ENCODE measurements at places on chromosomes 5 and 9. TPM values are rescaled to one million over a fixed set of nuclear protein-coding genes. Genes with fewer than 3 reads are reported as not detected.
A peak's percentile ranks its signal among the peaks of the same experiment; 100 is the strongest.

The CYLC2 gene
- not detected for total RNA-seq

The GGTA1 gene
- total RNA-seq = not detected

The COL15A1 gene
- 0.50 TPM for total RNA-seq

The EFNA5 gene
- 7.5 TPM for total RNA-seq

The STK32A gene
- 2.0 TPM for total RNA-seq

The PCDHB9 gene
- total RNA-seq = 0.78 TPM

The PRR16 gene
- total RNA-seq = 0.62 TPM

The PLEKHG4B gene
- total RNA-seq = 54.8 TPM

The CTNND2 gene
- total RNA-seq = 7.0 TPM

DNA sequence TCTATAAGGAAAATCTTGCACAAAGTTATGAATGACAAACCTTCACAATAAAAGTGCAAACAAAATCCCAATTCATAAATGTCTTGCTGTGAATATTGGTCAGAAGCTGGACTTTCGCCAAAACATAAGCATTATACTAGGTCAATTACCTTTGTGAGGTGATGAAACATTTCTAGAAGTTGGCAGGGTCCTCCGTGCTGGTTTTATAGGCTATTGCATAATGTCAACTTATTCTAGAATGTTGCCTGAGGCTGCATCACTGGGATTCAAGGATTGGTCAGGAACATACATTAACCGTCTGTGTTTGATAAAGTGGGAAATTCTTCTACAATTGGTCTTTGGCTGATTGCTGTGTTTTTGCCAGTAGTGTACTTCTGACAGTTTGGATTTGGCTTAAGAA, 49.8 kb upstream of the PALM2AKAP2 start:
- DNase-seq = no peak

- no peak for DNase-seq
Measured at GRCh38 chr9:7117676-7118561, 360.1 kb downstream of the KDM4C start.

DNA sequence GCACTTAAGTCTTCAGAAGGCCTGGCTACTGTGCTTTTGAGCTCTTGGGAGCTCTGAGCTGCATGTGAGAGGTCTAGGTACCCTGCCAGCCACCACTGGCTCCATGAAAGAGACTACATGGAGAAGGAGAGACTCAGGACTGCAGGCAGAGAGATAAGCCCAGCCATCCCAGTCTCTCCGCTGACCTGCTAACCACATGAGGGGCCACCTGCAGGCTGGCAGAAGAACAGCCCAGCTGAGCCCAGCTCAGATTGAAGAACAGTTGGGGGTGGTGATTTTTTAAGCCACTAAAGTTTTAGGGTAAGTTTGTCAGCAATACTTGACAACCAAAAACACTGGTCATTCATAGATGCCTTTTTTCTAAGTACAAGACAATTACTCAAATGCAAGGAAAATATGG, 205.0 kb upstream of the PRDM9 start:
- DNase-seq = peak; percentile 6

DNA sequence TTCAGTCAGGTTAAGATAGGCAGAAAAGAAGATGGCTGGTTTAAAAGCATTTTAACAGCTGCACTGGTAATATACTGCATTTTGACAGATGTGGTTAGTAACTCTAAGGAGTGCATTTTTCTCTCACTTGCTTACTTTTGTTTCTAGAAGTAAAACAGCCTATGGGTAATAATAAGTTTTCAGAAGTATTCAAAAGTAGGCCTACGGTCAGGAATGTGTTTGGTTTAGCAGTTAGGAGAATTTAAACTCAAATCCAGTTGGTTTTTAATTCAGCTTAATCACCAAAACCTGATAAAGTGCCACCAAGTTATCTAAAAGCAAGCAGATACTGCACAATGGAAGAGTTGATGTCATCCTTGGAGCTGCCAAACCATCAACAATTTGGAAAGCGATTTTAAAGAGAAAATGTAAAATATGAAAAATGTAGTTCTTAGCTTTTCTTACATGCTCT, 160.3 kb downstream of the ARSB start:
- DNase-seq = no peak

GRCh38 chr9:130948266-130948665, 9.2 kb upstream of the FIBCD1 start:
- no peak for DNase-seq

DNA sequence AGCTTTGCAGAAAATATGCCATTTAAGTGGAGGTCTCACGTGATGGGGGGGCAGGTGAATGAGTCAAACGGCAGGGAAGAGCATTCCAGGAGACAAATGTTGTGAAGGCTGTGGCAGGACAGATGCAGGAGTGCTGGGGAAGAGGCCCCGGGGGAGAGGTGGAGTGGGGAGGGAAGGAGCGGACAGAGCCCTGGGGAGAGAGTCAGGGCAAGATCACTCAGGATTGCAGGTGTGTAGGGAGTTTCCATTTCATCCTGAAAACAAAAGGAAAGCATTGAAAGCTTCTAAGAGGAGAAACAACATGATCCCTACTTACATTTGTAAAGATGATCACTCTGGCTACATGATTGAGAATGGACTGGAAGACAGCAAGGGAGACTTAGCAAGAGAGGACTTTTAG, 323.3 kb downstream of the ASTN2 start:
- DNase-seq = peak; percentile 46

GRCh38 chr5:176575488-176576422, 26.6 kb downstream of the CDHR2 start:
- DNase-seq = no peak

DNA sequence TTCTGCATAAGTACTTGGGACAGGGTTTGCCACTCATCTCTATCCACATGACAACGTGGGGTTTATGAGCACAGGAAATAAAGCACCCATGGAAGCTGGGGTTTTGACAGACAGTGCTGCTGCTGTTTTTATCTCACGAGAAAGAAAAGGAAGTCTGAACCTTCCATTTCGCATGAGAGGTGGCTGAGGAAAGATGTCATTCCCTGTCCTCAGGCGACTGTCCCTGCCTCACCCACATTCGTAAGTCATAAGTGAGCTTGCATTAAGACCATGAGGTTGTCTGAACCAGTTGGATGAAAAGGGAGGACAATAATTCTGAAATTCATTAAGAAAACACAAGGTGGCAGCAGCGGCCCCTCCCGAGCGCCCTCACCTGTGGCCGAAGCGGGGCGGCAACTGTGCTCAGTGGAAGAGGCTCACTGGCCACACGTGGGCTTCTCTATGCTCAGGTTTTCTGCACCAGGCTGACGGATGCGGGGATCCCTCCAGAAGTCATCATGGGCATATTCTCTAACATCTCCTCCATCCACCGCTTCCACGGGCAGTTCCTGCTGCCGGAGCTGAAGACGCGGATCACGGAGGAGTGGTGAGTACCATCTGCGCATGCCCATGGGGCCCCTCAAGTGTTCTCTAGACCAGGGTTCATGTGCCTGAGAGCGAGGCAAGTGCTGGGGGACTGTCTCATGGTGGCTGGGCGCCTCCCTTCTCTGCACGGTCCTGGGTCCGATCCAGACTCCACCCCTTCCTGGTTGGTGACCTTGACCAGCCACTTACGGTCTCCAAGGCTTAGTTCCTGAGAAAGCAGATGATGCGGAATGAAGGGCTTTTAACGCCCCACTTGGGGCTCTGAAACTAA, 54.7 kb upstream of the SUSD3 start:
- DNase-seq = peak; percentile 87

- DNase-seq = no peak
Measured at GRCh38 chr5:139378941-139379361, 4.1 kb downstream of the SLC23A1 start.

DNA sequence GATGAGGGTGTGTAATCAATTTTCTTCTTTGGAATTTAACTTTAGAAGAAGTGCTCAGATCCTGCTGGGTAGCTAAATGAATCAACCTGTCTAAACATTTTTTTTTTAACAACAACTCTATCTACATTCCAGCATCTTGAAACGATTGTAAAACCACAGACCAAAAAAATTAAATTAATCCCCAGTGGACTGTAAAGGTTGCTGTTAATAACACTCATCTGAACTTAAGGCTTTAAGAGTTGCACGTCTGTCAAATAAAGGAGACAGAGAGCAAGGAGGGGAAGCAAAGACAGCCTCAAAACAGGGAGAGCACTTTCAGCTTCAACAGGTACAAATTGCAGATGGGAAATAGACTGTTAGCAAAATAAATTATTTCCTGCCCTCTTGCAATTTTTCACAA, 548.5 kb downstream of the DTWD2 start:
- DNase-seq = no peak

DNA sequence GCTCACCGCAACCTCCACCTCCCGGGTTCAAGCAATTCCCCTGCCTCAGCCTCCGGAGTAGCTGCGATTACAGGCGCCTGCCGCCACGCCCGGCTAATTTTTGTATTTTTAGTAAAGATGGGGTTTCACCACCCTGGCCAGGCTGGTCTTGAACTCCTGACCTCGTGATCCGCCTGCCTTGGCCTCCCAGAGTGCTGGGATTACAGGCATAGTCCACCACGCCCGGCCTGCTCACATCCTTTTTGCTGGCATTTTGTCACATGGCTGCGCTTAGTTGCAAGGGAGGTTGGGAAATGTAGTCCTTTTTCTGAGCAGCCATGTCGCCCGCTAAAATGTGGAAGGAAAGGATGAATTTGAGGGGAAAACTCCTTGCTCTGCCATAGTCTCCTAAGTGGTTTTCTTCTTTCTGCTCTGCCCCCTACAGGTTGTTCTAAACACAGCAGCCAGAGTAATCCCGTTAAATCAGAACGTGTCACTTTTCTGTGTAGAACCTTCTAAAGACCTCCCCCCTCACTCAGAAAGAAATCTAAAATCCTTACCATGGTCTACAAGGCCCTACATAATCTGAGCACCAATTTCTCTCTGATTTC, 57.8 kb upstream of the HSPA9 start:
- peak; percentile 98 for DNase-seq

- no peak for DNase-seq
Measured at GRCh38 chr5:139049780-139050179, 148.4 kb downstream of the SIL1 start.

DNA sequence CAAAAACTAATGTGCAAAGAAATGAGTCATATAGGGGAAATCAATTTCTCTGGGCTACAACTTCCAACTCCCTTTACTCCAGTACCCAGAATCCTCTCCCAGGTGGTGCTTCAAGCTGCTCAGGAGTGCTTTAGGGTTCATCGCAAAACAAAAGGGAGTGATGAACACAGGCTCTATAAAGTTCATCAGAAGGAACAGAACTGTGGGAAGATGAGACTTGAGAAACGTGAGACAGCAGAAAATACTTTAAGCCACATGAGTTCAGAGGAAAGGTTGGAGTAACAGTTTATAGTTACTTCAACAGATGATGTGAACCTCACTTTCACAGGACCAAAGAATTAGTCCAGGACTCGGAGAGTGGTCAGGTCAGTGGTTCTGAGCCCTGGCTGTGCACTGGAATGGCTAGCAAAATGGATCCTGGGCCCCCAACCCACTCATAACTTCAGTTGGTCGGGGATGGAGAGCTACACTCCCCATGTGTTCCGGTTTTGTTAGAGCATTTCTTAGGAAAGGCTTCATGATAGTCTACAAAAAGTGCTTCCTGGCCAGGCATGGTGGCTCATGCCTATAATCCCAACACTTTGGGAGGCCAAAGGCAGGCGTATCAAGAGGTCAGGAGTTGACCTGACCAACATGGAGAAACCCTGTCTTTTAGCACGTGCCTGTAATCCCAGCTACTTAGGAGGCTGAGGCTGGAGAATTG, 4.3 kb downstream of the RPL12 start:
- DNase-seq = no peak

- peak; percentile 14 for DNase-seq
Measured at GRCh38 chr5:135711911-135712310, 122.6 kb upstream of the SLC25A48 start.

- DNase-seq = no peak
Measured at GRCh38 chr5:173496883-173497255, 119.6 kb downstream of the BOD1 start.

DNA sequence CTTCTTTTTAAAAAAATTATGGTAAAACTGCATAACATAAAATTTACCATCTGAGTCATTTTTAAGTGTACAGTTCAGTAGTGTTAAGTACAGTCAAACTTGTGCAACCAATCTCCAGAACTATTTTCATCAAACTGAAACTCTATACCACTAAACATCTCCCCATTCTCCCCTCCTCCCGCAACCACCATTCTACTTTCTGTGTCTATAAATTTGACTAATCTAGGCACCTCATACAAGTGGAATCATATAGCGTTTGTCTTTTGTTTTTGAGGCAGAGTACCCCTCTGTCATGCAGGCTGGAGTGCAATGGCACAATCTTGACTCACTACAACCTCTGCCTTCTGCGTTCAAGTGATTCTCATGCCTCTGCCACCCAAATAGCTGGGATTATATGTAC, 24.0 kb upstream of the EBF1 start:
- no peak for DNase-seq

- no peak for DNase-seq
Measured at GRCh38 chr5:69130241-69130640, 36.4 kb downstream of the SLC30A5 start.

DNA sequence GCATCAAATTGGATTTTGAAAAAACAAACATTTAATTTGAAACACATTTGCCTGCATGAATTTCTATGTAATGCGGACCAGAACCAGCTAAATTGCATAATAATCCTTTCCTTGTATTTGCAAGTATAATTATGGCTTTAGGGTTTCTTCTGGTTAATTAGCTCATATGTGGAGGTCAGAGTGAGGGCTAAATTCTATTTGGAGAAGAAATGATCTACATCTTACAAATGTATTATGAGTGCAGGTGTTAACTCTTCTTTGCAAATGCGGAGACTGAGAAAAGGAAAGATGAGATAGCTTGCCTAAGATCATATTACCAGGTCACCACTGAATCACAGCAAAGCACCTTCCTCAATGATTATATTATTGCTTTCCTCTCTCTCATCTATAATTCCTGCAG, 194.7 kb downstream of the CDH9 start:
- DNase-seq = no peak

- no peak for DNase-seq
Measured at GRCh38 chr9:88998503-88998902, 7.2 kb downstream of the S1PR3 start.

DNA sequence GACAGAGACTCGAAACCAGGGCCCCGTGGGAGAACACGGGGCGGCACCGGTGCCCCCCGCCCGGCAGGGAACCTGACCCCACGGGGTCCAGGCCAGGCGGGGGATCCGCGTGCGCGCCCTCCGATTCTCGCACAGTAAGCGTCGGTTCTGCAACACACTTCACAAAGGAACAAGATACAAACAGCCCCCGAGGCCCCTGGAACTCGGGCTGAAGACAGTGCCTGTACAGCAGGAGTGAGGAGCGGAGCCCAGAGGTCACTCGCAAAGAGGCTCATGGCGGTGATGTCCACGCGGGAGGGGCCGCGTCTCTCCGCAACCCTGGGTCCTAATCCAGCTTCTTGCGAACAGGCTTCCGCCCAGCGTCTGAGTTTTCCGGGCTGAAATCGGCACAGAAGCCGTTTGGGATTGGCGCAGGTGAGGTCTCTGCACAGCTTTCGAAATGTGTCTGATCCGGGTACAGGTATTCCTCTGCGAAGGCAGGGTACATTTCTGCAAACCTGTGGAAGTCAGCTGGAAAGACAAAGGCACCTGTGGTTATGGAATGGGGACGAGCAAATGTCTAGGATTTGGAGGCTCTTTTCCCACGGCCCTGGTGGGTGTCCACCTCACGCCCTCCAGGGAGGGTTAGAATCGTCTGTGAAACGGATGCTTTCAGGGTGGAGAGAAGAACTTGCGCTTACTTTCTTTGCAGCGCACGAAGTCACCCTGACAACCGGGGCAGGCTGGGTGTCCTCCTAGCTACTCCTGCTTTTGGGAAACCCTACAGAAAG, 18.3 kb upstream of the SLC6A3 start:
- no peak for DNase-seq

Data from GM23338 (cell line).